T-helper 1 cell treated with Interleukin-12 subunit alpha and Interleukin-12 subunit beta and Interleukin-4 antibody, amounts not matched to agents 30 ng/mL and 1 ng/mL, for 36 hours (primary cell): ENCODE measurements at places on chromosomes 16 and 17. TPM values are rescaled to one million over a fixed set of nuclear protein-coding genes. Genes with fewer than 3 reads are reported as not detected.

The TAT gene
- not detected in 2 replicates for total RNA-seq

The EFTUD2 gene
- 165 and 169 TPM in 2 replicates for total RNA-seq

The VMO1 gene
- 0.51 TPM in 1 of 2 replicates, not detected in the other for total RNA-seq

The CHST5 gene
- total RNA-seq = not detected in 2 replicates

The EPN3 gene
- 0.05 TPM in 1 of 2 replicates, not detected in the other for total RNA-seq

The RHBDL1 gene
- total RNA-seq = 0.98 and 2.0 TPM in 2 replicates

The FAM171A2 gene
- total RNA-seq = 0.15 TPM in 1 of 2 replicates, not detected in the other

The NXPH3 gene
- not detected in 2 replicates for total RNA-seq

The C16orf86 gene
- total RNA-seq = 1.9 and 3.2 TPM in 2 replicates

The GNG13 gene
- total RNA-seq = not detected in 2 replicates

The CCL8 gene
- total RNA-seq = not detected in 2 replicates

The ATP2A1 gene
- total RNA-seq = 1.3 and 1.4 TPM in 2 replicates

The TBC1D3G gene
- total RNA-seq = not detected in 2 replicates

The HBM gene
- not detected in 2 replicates for total RNA-seq

The DBNDD1 gene
- total RNA-seq = 0.22 and 0.41 TPM in 2 replicates

The ZSWIM7 gene
- 7.7 and 9.2 TPM in 2 replicates for total RNA-seq

The TMEM235 gene
- not detected in 2 replicates for total RNA-seq

The CRYBA1 gene
- not detected in 2 replicates for total RNA-seq
